Activated CD4-positive, alpha-beta T cell treated with anti-CD3 and anti-CD28 coated beads, Interleukin-2, Interleukin-4, amounts not matched to agents 100 ng/mL and 50 ng/mL, durations not matched to agents 16 hours and 8 hours (primary cell): ENCODE measurements at places on chromosomes 12 and 14.

DNA sequence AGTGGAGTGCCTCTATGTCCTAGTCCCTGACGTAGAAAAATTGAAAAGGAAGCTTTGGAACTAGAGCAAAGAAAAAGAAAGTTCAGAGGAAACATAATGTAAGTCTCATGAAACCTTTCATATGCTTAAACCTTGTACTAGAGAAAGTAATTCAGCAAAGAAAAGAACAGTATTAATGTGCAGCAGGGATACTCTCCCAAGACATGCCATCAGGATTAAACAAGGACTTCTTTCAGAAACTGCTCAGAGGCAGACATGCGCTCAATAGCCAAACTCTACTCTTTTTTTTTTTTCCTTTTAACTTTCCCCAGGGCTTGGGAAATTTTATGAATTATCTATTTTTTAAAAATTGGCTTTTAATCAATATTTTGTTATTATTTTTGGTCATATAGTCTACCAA lies 7.1 kb upstream of the ASB8 start:
- DNase-seq, result no peak

DNA sequence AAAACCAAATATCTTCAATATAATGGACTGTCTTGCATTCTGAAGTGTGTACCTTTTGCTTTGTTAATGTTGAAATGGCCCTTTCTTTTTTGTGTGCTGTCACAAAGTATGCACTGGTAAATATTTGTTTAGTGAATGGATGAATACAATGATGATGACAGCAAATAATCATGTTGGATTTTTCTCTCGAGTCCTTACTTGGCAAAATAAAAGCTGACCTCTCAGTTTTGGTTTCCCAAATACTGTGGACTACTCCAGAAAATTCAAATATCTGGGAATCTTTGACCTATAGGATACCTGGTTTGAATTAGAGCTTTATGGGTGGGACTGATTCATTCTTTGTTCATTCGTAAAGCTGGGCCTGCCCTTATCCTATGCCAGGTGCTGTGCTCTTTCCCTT lies 5.5 kb downstream of the UBE3B start:
- no peak for DNase-seq

DNA sequence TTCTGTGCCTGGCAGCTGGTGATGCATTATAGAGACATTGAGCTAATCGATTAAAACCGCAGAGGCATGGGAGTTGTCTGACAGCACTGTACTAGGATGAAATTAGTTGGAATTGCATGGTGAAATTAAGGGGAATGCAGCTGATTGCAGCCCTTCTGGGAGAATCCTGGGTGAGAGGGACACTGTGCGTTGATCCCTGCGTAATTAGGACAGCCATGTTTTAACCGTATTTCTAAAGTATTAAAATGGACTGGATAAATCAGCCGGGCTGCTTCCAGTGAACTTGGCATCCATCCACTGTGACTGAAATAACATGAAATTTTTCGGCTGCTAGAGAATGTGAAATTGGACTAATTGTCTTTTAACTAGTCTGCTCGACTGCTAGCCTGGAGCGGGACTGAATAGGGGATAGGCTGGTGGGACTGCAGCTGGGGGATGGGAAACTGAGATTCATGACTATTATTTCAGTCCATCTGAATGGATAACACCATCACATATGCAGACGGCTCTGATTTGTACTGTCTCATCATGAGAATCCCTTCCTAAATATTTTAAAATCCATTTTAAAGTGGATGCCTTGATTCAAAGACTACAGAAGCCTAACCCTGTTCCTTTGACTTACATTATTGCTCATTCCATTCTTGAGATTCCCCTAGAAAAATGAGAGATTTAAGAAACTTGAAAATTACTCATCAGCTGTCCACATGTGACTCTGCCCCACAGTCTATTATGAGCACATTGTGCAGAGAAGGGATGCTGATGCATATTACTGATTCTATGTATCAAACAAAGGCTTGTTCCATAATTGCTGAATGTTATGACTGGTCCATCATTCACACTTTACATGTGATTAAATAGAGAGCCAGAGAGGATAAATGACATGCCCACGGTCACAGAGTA lies 343.9 kb downstream of the NPAS3 start:
- DNase-seq, result no peak

DNA sequence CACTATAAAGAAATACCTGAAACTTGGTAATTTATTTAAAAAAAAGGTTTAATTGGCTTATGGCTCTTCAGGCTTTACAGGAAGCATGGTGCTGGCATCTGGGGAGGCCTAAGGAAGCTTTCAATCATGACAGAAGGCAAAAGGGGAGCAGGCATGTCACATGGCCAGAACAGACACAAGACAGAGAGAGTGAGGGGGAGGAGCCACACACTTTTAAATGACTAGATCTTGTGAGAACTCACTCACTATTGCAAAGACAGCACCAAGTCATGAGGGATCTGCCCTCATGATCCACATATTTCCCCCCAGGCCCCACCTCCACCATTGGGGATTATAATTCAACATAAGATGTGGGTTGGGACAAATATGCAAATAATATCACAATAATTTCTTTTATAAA lies 355.6 kb downstream of the DAD1 start:
- no peak for DNase-seq

- DNase-seq, result no peak
These were observed 9.9 kb downstream of the ATG14 start for GRCh38 chr14:55401751-55402150.

- DNase-seq, result no peak
These were observed 107.3 kb downstream of the PIWIL1 start for GRCh38 chr12:130444986-130445385.

GRCh38 chr14:72653026-72653425 lies 240.9 kb downstream of the DPF3 start:
- no peak for DNase-seq

GRCh38 chr14:80629606-80630005 lies 311.9 kb downstream of the CEP128 start:
- DNase-seq, result no peak

DNA sequence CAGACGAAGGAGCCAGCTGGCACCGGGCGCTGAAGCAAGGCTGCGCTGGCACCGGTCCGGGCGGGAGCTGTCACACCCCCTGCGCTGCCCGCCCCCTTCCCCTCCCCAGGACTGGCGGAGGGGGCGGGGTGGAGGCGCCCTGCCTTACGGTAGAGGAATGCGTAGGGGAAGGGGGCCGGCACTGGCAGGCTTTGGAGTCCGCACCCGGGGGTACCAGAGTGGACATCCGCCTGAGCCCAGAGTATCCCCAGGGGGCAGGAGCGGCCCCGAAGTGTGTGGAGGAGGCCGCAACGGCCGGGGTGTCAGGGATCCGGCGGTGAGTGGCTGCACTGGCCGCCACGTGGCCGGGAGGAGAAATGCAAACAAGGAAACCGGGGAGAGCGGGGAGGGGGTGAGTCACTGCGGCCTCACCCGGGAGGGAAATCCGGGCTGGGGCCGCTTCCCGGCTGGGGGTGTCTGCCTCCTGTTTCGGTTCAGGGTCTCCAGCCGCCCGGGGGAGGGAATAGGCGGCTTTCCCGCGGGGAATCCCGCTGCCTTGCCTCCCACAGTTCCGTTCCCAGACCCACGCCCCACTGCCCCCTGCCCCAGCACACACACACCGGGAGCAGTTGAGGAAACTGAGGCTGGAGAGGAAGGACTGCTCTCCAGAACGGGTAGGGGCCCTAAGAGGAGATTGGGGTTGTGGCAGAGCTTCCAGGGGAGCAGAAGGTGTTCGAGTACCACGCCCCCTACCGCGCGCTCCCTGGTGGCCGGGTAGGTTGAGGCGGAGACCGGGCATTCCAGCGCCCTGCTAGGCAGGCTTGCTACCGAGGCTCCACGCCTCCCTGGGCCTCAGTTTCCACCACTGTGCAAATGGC lies at the start of gene RAPGEF3:
TSS of gene RAPGEF3 (minus strand) at position 47 of the 857 bp plus-strand sequence. CDS start 324 bp downstream, outside the sequence.
- DNase-seq, result peak; percentile 66

GRCh38 chr14:64501411-64502171 lies 2.0 kb downstream of the ZBTB25 start:
- DNase-seq, result no peak

DNA sequence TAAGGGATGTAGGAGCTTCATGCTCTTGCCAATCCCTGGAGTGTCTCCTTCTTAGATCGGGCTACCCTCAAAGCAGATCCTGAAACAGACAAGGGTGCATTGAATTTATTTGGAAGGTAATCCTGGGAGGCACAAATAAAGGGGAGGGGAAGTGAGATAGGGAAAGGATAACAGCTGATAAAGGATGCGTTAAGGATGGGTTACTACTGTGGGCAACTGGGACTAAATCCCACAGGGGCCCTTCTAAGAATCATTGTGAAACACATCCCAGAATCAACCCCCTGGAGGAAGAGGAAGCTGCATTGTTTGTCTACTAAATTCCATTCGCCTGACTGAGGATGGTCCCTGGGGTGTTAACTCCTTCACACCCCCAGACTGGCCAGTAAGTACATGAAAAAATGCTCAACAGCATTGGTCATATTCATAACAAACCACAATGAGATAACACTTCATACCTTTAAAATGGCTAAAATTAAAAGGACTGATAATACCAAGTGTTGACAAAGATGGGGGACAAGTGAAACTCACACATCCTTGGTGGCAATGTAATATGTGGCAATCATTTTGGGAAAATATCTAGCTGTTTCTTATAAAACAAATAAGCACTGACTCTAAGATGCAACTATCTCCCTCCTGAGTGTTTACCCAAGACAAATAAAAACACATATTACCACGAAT lies 37.0 kb upstream of the CMKLR1 start:
- DNase-seq, result no peak

DNA sequence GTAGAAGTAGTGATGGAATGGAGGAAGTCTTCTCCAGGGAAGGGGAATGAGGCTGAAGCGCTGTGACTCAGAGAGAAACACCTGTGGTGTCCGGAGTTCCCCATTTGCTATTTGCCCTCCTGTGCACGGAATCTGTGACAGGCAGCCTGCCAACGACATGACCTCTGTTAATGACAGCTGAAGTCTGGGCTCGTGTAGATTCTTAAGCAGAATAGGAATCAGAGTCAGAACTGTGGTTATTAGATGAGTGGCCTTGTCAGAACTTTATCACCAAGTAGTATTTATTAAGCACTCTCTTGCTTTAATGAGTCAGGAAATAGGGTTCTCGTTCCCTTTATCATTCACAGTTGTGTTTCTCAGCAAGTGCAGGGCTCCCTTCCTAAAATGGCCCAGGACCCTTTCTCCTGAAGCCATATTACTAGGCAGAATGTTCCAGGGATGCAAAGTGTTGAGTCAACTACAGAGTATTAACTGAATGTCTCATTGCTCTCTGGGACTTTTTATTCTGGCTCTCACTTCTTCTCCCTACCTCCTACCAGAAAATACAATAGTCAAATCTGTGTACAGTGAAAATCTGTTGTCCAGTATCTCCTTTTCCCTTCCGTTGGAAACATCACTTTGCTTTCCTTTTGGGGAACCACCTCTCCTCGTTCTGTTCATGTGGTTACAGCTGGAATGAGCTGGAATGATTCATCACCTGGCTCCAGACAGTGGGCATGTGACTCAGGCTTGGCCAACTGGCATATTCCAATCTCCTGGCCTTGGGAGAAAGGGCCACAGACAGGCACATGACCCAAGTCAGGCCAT lies 77.8 kb upstream of the MAX start:
- DNase-seq, result peak; percentile 79

GRCh38 chr12:120630104-120630892 lies 10.1 kb upstream of the CABP1 start:
- no peak for DNase-seq
